ENCODE measurements at places on chromosomes 1 and 21. TPM values are rescaled to one million over a fixed set of nuclear protein-coding genes. Genes with fewer than 3 reads are reported as not detected.

The CCDC185 gene
- not detected for polyA plus RNA-seq

The C8B gene
- polyA plus RNA-seq, result not detected

The HAO2 gene
- not detected for polyA plus RNA-seq

The CRYAA gene
- polyA plus RNA-seq, result not detected

The MNDA gene
- polyA plus RNA-seq, result not detected

The LRRC8C gene
- 6.5 TPM for polyA plus RNA-seq

The CD84 gene
- polyA plus RNA-seq, result not detected

The UMODL1 gene
- polyA plus RNA-seq, result not detected

The ACTA1 gene
- polyA plus RNA-seq, result 38.5 TPM

The SGIP1 gene
- 10.0 TPM for polyA plus RNA-seq

The CNIH3 gene
- 4.2 TPM for polyA plus RNA-seq

The EGLN1 gene
- 54.2 TPM for polyA plus RNA-seq

The NKAIN1 gene
- polyA plus RNA-seq, result 2.4 TPM

The PIGV gene
- polyA plus RNA-seq, result 11.7 TPM

The CFHR4 gene
- not detected for polyA plus RNA-seq

The DUSP23 gene
- 53.4 TPM for polyA plus RNA-seq

The IGFN1 gene
- not detected for polyA plus RNA-seq

The TSTD1 gene
- polyA plus RNA-seq, result 448 TPM

The FCRL3 gene
- polyA plus RNA-seq, result not detected

The UTS2 gene
- not detected for polyA plus RNA-seq

The HUNK gene
- 13.2 TPM for polyA plus RNA-seq

The CFHR5 gene
- polyA plus RNA-seq, result not detected

The LRRC8B gene
- polyA plus RNA-seq, result 6.6 TPM

The AMPD1 gene
- not detected for polyA plus RNA-seq

The KCNH1 gene
- polyA plus RNA-seq, result not detected

The SCAF4 gene
- polyA plus RNA-seq, result 40.9 TPM

The MAN1C1 gene
- polyA plus RNA-seq, result 88.8 TPM

The OR2T29 gene
- not detected for polyA plus RNA-seq

The CNR2 gene
- polyA plus RNA-seq, result not detected

The C1orf94 gene
- polyA plus RNA-seq, result not detected

The SPRR2G gene
- polyA plus RNA-seq, result not detected

The CHI3L2 gene
- polyA plus RNA-seq, result 0.50 TPM

The IFNLR1 gene
- polyA plus RNA-seq, result 9.4 TPM

Data from cardiac muscle cell (in vitro differentiated cells and primary cell).